A549 (cell line): ENCODE measurements at places on chromosomes 7 and 10.

DNA sequence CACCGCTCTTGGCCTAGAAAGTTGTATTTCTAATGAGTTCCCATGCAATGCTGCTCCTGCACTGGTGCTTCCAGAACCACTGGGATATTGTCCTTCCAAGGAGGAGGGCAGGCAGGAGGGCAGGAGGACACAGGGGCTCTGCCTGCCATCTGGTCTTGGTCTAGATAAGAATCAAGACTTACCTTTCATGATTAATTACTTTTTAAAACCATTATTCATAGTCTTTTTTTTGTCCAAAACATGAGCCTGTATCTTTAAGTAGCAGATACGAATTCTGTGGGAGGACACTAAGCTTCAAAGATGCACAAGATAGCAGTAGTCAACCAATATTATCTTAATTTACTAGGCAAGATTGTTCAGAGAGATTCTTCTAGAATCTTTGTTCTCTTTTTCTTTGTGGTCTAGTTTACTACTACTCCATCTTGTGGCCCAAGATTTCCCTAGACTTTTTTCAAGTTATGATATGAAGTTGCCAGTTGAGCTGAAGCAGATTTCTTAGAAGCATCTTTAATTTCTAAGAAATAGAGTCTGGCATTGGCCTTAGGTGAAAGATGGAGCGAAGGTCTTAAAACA is 57.6 kb downstream of the RBM33 start:
- no peak for DNase-seq

GRCh38 chr10:112666094-112666493 is 219.1 kb downstream of the VTI1A start:
- no peak for DNase-seq

DNA sequence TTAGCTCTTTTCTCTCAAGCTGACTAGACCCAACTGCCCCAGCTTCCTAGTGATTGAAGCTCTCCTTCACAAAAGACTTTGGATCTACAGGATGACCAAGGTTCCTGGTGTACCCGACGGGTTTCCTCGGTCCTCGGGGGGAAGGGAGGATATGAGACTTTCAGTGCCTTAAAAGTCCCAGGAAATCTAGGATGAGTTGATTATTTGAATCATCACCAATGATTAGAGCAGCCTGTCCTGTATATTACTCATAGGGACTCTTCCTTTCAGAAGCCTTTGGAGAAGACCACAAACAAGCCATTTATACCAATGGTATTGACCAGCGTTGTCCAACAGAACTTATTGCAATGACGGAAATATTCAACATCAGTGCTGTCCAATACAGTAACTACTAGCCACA is 6.1 kb upstream of the ACTA2 start:
- no peak for DNase-seq

GRCh38 chr10:29273478-29273877 is 15.4 kb upstream of the LYZL1 start:
- DNase-seq = no peak

GRCh38 chr10:124319926-124320391 is 98.8 kb downstream of the OAT start:
- no peak for DNase-seq

- DNase-seq = no peak
These were observed 58.5 kb downstream of the CCDC6 start for GRCh38 chr10:59847888-59848287.

DNA sequence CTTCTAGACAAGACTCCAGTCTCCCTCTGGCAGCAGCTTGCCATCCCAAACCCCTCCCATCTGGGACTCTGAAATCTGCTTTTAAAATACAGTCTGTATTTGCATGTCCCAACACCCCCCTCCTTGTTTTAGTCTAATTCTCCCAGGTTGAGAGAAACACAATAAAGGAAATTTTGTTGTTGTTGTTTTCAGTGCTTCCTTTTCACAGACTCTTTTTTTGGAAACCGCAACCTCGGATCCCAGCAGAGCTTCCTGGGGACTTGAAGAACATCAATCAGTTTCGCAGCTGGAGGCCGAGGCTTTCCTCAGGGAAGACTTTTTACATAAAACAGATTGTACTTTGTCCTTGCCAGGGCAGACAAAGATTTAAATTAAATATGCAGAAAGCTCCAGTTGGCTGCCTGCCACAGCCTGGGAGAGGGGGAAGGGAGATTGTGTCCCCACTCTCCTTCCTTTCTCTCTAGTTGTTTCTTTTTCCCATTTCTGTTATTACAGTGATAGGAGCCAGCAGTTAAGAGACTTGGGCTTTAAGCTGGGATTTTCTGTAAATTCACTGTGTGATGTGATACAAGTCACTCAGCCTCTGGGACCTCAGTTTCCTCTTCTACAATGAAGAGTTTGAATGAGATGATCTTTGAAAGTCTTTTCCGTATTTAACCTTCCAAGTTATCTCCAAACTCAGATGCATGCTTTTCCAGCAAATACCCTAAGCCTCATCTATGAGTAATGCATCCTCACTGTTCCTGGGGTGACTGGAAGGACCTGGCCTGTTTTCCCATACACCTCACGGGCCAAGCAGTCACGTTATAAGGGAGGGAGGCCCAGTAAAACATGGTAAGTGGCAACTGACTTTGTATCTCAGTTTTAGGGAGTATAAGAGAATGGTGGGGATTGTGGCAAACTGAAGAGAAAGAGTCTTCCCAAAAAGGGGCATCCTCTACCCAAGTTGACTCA is 192.3 kb downstream of the REEP3 start:
- no peak for DNase-seq

- peak; percentile 63 for DNase-seq
These were observed 298.3 kb downstream of the TNS3 start for GRCh38 chr7:47283497-47284131.

DNA sequence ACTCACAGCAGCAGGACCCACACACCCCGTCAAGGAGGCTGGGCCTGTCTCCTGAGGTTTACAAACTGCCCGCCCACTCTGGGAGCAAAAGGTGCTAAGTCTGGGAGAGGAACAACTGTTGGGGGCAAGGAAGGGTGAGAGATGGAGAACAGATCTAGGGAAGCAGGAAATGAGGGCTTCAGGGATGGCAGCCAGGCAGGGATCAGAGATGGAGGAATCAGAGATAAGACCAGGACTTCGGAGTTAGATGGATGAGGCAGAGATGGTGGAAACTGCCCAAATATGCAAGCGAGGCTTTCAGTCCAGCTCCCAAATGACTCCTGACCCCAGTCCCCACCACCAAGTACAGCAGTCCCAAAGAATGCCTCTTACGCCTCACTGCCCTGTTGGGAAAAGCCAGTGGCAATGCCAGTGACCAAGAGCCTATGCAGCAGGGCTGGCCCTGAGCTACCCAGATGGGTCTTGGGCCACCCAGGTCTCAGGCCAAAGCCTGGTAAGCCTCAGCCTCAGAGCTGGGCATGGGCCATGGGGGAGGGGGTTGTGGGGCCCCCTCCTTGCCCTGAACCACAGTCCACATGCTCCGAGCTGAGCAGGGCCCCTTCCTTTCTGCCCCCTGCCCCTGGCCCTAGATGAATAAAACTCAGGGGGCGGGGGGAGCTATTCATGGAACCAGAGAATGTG is 39.5 kb upstream of the SLF2 start:
- DNase-seq = no peak

DNA sequence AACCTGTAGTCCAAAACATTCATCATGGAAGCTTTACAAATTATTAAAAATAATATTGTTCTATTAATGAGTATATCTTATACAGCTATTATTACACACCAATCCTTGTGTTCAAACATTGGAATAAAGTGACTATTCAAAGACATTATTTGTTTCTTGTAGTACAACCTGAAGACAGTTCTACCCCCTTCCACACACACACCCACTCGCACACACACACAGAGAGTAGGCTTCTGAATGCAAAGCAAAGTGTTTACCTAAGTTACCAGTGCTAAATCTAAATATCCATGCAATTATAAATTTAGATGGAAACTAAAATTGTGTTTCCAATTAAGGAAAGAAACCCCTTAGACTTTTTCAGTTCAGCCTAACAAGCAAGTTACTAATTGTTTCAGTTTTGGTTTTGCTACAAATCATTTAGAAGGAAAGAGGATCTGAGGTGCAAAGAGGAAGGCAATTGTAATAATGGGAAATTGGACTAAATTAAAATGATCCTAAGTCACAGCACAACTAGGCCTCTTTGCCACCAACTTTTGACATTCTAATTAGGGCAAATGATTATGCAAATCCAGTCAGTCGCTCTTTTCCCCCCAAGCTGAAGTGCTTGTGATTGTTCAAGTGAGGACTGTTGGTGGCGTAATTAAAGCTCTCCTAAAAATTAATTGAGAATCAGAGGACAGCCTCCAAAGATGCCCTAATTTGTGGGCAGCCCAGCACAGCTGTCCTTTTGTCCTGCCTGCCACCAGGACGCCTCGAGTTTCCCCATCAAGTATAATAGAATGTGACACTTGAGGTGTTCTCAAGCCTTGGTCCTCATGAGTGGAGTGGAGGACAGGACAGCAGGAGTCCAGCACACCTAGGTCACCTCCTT is 19.9 kb upstream of the ATOH7 start:
- no peak for DNase-seq

- no peak for DNase-seq
These were observed 6.3 kb downstream of the HECTD2 start for GRCh38 chr10:91416339-91416855.

- no peak for DNase-seq
These were observed 5.7 kb upstream of the AP5Z1 start for GRCh38 chr7:4769761-4770160.

DNA sequence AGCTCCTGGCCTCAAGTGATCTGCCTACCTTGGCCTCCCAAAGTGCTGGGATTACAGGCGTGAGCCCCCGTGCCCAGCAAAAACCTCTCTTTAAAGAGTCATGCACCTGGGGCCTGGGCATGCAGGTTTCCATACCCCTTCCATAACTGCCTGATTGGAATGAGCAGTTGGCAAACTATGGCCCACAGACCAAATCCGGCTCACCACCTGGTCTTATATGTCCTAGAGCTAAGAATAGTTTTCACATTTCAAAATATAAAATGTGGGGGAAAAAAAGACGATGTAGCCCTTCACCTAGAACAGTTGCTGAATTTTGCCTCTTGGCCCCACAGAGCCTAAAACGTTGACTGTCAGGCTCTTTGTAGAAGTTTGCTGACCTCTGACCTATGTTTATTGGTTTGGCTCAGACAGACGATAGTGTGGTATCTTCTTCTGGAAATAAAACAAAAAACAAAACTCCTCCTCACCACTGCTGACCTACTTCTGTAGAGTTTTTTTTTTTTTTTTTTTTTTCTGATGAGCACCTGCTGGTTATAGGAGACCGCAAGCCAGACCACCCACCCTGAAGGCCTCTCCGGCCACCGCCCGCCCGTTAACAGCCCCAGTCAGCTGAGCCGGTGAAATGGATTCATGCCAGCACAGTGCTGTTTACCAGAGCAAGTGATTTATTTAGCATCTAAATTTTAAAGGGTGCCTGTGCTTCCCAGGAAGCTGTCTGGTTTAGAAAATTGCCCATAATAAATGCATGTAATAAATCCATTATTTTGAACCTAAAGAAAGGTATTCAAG is 33.5 kb upstream of the SFRP5 start:
- DNase-seq = no peak

GRCh38 chr7:38565289-38565688 is 65.9 kb downstream of the AMPH start:
- DNase-seq = no peak

GRCh38 chr7:133003052-133003910 is 78.6 kb downstream of the CHCHD3 start:
- DNase-seq = no peak

DNA sequence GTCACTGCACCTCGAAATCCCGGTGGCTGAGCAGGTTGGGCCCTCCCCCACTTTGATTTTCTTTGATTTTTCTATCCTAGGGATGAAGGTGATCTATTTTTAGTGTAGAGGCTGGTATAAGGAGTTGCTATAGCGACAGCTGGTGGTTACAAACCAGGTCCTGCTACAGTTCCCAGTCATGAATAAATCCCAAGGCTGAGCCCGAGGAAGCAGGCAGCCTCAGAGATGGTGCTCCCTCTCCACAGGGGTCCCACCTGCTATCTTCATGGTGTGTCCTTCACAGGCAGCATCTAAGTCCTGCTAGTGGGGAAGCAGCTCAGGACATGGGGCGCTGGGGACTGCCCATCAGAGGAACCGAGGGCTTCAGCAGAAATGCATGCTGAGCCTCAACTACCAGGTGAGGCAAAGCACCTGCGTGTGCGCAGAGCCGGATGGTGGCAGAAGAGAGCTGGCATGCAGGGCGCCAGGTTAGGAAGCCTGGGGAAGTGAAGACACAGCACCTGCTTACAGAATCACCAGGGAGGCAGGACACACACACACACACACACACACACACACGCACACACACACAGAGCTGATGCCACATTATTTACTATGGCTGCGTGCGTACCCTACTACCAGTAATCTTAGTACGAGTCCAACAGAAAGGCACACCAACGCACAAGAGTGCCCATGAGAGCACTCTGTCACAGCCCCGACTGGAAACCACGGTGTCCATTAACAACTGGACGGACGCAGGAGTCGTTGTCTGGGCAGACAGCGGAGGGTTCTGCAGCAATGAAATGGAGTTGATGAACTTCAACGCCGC is 150.9 kb downstream of the PRKAG2 start:
- no peak for DNase-seq

DNA sequence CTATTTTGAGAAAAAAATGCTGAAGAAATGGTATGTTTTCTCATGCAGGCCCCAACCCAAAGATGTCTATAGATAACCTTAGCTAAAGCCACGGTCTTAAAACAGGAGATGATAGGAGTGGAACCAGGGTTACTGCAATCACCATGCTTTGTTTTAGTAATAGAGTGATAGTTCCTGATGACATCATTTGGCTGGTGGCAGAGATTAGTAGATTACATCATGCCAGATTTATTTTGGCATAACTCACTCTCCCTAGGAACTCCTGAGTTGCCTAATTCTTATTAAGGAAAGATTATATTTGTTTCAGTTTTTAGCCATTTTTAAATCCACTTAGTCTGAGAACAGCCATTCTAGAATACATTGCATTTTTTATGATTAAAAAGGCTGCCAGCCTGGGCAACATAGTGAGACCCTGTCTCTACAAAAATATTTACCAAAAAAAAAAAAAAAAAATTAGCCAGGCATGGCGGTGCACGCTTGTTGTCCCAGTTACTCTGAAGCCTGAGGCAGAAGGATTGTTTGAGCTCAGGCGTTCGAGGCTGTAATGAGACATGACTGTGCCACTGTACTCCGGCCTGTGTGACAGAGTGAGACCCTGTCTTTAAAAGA is 17.8 kb downstream of the ENO4 start:
- DNase-seq = no peak

GRCh38 chr10:26359670-26360069 is 78.5 kb upstream of the APBB1IP start:
- no peak for DNase-seq

- DNase-seq = no peak
These were observed 22.9 kb downstream of the HIP1 start for GRCh38 chr7:75715864-75716263.

DNA sequence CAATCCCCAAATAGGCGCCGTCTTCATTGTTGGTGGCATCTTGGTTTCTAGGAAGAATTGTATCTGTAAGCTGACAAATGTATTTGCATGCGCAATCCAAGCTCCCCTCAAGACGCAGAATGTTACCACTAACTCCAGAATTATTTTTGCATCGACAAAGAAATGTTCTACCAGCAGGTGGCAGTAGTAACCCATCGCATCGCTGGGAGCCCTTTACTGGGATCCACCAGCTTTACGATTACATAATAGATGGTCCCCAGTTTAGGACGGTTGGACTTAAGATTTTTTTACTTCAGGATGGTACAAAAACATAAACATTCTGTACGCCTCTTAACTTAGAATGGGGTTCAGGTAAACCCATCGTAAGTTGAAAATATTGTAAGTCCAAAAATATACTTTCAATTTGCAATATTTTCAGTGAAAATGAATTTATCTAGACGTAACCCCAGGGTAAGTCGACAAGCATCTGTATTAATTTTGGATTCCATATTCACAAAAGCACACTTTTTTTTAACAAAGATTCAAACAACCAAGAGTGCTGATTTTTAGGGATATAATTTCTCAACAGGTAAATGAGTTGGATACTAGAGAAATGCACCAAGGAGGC is 114.0 kb upstream of the COBL start:
- DNase-seq = peak; percentile 51
